ENCODE measurements at places on chromosomes 7 and 10.

DNA sequence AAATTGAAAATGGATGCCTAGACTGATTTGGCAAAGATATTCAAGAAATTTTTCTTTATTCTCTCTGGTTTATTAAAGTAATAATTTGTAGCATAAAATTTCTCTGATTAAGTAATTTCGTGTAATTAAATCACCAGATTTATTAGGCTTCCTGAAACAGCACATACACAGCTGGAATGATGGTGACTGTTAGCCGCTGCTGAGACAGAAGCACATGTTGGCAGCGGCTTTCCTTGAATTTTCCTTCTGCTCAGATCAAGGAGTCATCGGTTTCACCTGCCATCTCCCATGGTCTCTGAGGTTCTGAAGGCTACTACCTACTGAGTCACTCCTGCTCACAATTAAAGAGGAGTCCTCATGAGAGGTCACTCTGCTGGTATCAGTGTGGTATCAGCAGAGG, 101.5 kb downstream of the GFRA1 start:
- DNase-seq, result no peak

DNA sequence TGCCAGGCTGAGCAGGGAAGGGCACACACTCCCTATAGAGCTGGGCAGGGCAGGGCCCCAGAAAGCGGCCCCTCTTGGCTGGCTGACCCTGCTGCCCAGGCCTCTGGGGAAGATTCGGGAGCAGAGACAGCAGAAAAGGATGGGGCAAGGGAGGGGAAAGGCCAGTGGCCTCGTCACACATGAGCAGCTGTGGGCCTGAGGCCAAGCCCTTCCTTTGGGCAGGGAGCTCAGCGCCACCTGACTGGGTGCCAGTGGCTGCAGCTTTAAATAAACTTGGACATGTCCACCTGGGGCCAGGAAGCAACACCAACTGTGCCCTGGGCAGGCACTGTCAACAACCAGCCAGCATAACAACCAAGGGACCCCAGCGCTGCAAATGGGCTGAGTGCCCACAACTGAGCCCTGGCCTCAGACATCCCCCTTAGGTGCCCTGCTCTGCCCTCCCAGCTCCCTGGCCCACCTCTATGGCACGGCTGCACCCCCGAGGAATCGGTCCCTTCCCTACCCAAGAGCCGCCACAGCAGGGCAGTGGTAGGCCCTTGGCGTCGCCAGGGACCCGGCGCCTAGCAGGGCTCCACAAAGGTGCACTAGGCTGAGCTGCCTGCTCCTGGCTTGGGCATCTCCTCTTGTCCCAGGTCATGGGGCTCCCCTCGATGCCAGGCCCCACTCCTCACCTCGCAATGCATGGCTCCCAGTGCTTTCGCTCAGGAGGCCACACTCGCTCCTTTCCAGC, 2.6 kb downstream of the CAMK2B start:
- no peak for DNase-seq

GRCh38 chr7:137961200-137962177, 40.4 kb downstream of the CREB3L2 start:
- DNase-seq, result no peak

DNA sequence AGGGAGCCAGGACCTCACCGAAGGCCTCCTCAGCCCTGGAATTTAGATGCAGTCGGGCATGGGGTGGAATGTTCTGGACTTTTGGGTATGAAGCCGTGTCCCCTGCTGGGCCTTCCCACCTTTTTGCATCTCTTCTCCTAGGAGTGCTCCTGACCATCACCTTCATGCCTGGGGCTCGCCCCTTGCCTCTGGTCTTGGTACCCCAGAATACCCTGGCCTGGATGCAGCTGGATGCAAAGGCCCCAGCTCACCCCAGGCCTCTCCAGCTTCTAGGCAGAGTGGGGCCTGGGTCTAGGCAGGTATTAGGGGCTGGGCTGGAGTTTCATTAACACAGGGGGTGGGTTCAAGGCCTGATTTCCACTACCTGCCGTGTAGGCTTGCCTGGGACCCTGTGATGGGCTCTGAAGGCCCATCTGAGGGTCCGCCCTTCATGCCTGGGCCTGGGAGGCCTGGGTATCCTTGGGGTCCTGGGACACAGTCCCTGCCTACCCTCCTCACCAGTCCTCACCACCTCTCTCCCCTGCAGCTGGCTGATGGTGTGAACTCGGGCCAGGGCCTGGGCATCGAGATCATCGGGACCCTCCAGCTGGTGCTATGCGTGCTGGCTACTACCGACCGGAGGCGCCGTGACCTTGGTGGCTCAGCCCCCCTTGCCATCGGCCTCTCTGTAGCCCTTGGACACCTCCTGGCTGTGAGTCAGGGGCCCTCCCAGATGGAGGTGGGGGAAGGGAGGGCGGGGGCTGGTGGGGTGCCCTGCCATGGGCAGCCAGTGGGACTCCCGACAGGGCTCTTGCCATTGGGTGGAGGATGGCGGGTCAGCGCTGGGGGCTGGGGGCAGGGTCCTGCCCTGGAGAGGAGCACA, 10.1 kb downstream of the AQP1 start:
- no peak for DNase-seq

DNA sequence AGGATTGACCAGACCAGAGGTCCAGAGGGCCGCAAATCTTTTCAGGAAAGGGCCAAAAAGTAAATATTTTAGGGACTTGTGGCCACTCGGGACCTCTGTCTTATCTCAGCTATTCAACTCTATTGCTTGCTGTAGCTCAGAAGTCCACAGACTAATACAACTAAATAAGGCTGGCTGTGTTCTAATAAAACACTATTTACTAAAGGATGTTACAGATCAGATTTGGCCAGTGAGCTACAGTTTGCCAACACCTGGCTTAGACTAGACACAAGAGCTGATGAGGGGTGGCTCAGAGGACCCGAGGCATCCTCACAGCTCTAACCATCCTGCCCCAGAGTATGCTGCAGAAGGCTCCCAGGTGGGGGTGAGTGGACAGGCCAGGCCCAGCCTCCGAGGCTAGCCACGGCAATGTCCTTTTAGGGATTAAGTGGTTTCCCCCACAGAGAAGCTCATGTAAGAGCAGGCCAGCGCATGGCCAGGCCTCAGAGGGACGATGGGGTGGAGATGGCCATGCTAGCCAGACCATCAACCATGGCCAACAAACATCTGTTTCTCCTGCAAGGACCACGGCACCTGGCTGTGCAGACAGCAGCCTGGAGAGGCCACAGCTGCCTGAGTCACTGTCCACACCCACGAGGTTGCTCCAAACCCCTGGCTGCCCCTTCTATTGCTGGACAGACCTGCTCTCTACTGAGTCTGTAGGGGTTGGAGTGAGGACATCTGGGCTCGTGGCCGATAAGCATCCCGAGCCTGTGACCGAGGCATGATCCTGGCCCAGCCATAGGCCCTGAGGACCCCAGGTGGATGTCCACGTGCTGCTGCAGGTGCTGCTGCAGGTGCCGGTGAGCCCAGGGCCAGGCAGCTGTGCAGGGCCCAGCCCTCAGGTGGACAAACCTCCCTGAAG, 76.5 kb downstream of the AFAP1L2 start:
- no peak for DNase-seq

GRCh38 chr7:137993395-137993743, 8.5 kb downstream of the CREB3L2 start:
- DNase-seq, result no peak
